Erythroblast (primary cell): ENCODE measurements at places on chromosomes 7 and 10.
A peak's percentile ranks its signal among the peaks of the same experiment; 100 is the strongest.

- DNase-seq: no peak
Measured at GRCh38 chr7:129617178-129617577, 5.7 kb downstream of the NRF1 start.

DNA sequence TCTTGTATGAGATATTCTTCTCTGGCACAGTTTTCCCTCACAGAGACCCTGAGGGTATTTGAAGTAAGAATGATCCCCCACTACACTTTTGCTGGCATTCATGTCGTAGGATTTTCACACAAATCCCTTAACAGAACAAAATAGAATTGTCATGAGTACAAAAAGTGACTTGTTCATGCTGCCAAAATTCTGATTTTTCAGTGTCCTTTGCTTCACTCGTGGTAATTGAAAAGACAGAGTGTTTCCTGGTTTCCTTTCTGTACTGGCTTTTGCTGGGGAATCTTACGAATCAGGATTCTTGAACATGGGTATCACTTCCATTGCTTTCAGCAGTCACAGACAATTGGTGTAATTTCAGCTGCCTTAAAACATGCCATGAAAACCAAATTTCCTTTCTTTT, 756.3 kb downstream of the REEP3 start:
- DNase-seq: no peak

- DNase-seq: no peak
Measured at GRCh38 chr10:125482108-125482507, 200.9 kb downstream of the TEX36 start.

- DNase-seq: no peak
Measured at GRCh38 chr10:14382022-14382421, 51.3 kb upstream of the FRMD4A start.

DNA sequence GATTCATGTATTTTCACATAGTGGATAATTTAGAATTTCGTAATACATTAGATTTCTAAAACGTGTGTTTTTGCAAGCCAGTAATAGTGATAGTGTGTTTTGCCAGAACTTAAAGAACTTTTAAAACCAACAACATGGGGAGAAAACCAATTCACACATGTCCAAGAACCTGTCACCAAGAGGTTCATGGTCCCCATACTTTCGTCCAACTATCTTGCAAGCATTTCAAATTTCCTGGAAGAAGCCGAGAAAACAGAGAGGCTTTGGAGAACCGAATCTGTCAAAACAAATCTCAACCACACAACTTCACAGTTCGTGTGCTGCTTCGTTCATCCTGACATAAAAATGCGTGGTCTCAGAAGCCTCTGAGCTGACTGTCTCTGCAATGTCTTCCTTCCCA, 31.9 kb downstream of the GFRA1 start:
- DNase-seq: no peak

DNA sequence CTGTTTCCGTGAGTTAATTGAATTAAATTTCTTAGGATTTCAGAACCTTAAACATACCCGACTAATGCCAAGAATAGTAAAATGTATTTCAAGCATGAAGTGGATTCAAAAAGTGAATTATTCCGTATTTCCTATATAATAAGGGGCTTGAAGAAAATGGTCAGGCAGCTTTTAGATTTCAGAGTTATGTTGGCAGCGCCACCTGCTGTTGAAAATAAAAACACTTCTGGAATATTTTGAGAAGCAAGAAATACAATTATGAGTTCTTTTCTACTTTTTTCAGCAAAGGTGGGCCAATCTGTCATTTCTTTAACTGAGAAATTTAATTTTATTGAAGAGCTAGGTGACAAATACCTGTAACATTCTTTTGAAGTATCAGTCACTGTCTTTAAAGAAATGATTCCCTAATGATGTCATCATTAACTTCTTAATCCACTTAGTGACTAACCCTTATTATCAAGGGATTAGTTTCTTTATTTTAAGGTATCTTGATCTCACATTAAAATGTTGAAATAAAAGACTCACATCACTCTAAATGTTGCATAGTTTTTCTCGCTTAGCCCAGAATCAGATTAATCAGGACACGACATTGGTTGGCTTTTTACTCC, 36.6 kb upstream of the AGR3 start:
- DNase-seq: peak; percentile 81

- no peak for DNase-seq
Measured at GRCh38 chr7:129949292-129950133, 3.2 kb downstream of the UBE2H start.

DNA sequence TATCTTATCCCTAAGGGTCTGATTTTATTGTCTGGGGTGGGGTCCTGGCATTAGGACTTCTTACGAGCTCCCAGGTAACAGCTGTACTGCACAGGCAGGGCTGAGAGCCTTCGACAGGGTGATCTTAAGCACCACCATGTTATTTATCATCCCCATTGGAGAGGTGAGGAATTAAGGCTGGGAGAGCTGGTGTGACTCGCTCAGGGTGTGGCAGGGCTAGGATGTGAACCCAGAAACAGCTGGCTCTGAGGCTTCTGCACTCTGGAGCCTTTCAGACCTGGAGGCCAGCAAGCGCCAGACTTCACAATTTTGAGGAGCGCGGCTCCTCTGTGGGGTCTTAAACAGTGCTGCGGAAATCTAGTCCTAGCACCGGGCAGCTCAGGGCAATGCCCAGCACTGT, 27.4 kb upstream of the NDST2 start:
- DNase-seq: no peak

GRCh38 chr10:103481974-103482531, 3.0 kb upstream of the CALHM3 start:
- peak; percentile 71 for DNase-seq

- DNase-seq: no peak
Measured at GRCh38 chr10:124296813-124297788, 121.6 kb downstream of the OAT start.

DNA sequence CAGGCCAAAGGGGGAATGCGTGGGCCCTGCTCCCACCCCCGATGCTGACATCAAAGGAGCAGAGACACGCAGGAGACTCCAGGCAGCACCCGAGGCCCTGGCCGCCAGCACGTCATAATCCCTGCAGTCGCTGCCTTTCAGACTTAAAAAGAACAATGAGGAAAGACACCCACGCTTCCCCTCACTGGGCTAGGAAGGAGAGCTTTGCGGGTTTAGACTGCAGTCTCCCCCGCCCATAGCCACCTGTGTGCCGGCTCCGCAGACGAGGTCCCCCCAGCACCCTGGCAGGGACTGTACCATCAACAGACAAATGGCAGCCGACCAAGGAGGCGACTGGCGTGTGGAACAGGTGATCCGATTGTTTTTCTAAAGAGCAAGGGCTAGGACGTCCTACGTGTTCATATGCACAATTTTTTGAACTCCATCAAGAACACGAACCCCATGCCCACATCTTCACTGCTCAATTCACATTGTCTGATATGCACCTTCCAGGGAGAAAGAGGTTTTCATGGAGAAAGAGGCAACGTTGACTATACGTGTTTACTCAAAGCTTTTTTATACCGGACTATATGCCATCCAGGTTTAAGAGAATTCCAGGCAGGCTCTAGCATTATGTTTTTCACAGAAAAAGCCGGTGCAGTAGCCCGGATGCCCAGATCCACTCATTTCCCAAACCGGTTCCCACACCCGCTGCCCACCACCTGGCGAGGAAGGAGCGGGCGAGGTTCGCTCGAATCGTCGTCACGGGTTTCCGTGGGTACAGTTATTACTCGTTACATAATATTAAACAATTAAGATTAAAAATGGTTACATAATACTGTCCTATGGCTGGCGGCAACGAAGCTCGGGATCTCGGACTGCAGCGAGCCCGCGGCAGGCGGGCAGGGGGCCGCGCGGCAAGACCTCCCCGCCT, 1.1 kb downstream of the GRB10 start:
- DNase-seq: no peak

GRCh38 chr10:122163174-122164022, 107.7 kb upstream of the BTBD16 start:
- no peak for DNase-seq

- no peak for DNase-seq
Measured at GRCh38 chr7:74020390-74020789, 7.6 kb upstream of the ELN start.

DNA sequence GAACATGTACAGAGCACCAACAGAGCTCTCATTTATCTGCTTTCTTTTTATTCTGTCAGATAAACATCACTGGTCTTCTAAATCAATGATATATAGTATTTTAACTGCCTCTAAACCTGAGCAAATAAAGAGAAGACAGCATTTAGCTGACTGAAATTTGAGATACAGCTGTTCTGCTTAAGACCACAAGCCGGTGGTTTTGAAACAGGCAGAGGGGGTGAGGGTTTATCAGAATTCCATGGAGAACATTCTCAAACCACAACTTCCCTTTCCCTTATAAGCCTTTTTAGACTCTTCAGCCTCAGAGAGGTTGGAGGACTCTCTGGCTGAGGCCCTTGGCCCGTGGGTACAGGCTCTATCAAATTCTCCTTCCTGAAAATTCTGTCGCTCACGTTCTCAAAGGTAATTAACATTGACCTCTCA, 87.4 kb upstream of the RSU1 start:
- DNase-seq: no peak

DNA sequence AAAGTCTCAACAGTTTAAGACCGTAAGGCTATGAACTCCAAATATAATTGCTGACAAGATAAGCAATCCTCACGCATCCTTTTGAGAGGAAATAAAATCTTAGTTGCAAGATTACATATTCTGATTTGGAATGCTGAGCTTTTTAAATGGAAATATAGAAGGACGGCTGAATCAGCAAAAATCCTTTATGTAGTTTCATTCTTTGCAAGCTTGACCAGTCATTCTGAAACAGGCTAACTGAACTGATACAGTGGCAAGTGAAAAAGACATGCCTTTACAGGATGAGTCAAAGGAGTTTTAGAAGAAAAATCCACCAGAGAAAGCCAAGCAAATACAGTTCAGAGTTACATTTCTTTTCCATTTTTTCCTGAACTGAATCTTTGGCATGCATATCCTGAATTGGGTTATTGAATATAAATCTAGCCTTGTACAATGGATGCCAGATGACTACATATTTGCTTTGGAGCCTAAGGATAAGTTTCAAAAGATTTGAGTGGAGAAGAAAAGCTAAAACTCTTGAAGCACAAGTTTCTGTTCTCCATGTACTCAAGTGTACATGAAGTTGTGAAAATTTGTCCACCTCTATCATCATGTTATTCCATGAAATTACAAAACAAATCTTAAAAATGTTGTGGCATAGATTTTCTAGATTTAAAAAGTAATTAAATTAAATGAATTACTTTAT, 4.4 kb downstream of the VIM start:
- no peak for DNase-seq

GRCh38 chr7:127665922-127666321, 13.9 kb downstream of the SND1 start:
- no peak for DNase-seq

DNA sequence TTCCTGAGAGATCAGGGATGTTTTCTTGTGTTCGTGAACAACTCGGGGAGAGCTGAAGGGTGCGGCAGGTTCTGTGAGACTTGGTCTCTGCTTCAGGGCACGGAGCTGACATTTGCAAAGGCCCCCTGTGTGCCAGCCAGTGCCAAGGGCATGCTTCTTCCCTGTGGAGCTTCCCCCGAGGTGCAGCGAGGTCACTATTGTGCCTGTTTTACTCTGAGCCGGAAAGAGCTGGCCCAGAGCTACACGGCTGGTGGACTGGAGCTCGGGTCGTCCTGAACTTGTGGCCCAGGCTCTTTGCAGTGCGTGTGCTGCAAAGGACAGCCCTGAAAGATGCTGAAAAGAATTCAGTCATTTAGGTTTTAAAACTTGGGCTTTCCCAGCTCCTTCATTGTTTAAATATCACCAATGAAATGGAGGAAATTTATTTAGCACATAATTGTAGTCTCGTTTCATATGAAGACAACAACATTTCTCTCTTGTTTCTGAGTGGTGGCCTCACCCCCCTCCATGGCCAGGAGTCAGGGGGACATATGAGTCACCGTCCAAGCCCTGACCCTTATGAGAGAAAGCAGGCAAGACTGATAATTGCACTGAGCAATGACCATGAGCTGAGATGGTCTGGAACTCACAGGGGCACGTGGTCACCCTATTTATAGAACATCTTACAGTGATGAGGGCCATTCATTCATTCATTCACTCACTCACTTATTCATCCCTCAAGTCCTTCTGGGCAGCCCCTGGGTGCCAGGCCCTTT, 102.6 kb downstream of the PTPRE start:
- DNase-seq: no peak

DNA sequence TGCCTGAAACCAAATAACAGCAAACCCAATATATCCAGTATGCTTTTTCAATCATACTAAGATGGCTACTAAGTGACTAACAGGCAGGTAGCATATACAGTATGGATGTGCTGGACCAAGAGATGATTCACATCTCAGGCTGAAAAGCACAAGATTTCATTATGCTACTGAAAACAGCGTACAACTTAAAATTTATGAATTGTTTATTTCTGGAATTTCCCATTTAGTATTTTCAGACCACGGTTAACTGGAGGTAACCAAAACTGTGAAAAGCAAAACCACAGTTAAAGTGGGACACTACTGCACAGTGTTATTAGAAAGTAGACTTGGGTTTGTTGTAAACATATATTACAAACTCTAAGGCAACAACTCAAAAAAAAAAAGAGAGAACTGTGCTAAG, 91.5 kb downstream of the KMT2C start:
- no peak for DNase-seq

DNA sequence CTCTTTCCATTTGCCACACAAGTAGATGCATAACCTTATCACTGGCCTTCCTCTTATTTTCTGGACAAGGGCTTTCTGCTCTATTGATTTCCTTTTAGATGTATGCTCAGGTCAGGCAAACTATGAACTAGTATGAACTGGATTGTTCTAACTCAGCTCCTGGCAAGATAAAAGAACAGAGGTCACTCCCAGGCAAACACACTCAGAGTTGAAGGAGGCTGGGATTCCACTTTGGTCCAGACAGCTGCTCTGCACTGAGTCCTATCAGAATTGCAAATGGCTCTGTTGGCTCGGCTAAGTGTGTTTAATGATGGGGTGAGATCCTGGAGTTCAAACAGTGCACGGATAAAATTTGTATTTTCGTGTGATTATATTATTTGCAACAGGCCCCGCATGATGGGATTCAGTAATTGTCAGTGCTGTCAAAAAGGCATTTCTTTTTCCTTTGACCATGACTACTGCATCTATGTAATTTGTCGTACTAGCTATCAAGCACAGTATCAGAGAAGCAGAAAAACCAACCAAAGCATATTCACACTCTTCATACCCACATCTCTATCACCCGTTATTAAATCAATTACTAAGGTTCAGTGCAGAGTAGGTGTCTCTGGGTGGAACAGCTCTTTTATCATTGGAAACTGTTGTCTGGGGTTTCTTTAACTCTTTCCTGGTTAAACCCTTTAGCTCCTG, 288.1 kb upstream of the PRKCQ start:
- DNase-seq: no peak

GRCh38 chr7:92722541-92722940, 113.8 kb downstream of the CDK6 start:
- no peak for DNase-seq

DNA sequence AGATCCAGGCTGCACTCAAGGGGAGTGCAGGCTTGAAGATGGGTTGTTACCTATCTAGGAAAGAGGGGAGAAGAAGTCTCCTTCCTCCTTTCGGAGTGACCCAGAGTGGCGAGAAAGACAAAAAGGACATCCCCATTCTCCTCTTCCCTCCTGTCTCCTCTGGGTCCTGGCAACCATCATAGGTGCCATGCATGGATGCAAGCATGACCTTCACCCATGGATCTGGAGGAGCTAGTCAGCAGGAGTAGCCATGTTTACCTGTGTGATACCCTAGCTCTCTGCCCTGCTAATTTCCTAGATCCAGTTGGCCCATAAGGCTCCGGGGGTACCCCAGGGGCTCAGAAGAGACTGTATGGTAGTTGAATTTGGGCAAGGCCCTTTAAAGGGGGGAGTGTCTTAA, 17.2 kb upstream of the CROT start:
- DNase-seq: peak; percentile 68

- DNase-seq: no peak
Measured at GRCh38 chr7:25615593-25615992, 387.3 kb upstream of the NPVF start.
